Activated T-cell treated with anti-CD3 and anti-CD28 coated beads, Interleukin-2, amount 50 U/mL, for 4 hours (primary cell): ENCODE measurements at places on chromosomes 6 and 20. TPM values are rescaled to one million over a fixed set of nuclear protein-coding genes. Genes with fewer than 3 reads are reported as not detected.
A peak's percentile ranks its signal among the peaks of the same experiment; 100 is the strongest.

Gene CLIC5
- total RNA-seq: 1.5 TPM

Gene SRSF6
- total RNA-seq: 280 TPM

Gene SOX4
- 0.71 TPM for total RNA-seq

Gene LGSN
- total RNA-seq: not detected

- no peak for DNase-seq
These were observed 232.9 kb downstream of the TSHZ2 start for GRCh38 chr20:53205046-53205445.

- DNase-seq: no peak
These were observed 12.6 kb downstream of the CFAP206 start for GRCh38 chr6:87420360-87420759.

GRCh38 chr6:136639702-136640101 is 89.5 kb upstream of the MAP7 start:
- DNase-seq: no peak

GRCh38 chr20:63744574-63745423 is 5.2 kb downstream of the SLC2A4RG start:
- no peak for DNase-seq

DNA sequence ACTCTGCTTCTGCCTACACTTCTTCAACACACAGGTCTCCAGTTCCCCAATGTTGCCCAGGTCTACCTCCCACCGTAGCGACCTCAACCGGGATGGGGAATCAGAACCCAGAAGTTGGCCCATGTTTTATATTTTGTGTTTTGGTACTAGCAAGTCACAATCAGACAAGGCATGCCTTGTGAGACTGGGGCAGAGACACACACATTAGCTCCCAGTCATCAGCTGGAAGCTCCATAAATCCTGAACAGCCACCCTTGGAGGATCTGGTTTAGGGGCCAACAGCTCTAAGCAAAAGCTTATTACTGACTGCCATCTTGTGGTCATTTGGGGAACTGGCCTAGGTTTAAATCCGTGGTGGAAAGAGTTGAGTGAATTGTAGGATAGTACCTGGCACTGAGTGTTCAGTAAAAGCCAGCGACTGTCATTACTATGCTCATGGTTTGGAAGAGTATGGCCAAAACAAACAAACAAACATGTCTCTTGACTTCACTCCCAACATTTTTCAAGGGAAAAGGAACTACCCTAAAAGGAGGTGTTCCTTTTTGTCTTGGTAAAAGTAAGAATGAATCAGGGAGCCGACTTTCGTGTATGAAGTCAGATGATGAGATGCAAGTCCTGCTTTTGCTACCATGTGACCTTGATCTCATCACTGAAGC is 40.5 kb downstream of the PIM1 start:
- peak; percentile 78 for DNase-seq

DNA sequence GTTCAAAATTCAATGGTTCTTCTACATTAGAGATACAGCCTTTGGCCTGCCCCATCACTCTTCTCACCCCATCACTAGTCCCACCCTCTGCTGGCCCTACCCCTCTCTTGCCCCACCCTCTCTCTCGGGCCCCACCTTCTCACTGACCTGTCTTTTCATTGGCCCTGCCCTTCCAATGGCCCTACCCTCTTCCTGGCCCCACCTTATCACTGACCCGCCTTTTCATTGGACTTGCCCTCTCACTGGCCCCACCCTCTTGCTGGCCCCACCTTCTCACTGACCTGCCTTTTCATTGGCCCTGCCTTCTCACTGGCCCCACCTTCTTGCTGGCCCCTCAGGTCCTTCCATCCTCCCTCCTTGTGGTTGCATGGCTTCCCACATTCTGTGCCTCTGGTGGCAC is 107.2 kb upstream of the PLEKHG1 start:
- no peak for DNase-seq

- no peak for DNase-seq
These were observed 146.0 kb downstream of the LAMP5 start for GRCh38 chr20:9660236-9660868.

GRCh38 chr6:121616406-121616805 is 181.0 kb downstream of the GJA1 start:
- DNase-seq: no peak
